T-helper 22 cell (primary cell): ENCODE measurements at places on chromosomes 16 and 17.

- DNase-seq = no peak
Measured at GRCh38 chr17:40247926-40248495, 28.9 kb downstream of the WIPF2 start.

DNA sequence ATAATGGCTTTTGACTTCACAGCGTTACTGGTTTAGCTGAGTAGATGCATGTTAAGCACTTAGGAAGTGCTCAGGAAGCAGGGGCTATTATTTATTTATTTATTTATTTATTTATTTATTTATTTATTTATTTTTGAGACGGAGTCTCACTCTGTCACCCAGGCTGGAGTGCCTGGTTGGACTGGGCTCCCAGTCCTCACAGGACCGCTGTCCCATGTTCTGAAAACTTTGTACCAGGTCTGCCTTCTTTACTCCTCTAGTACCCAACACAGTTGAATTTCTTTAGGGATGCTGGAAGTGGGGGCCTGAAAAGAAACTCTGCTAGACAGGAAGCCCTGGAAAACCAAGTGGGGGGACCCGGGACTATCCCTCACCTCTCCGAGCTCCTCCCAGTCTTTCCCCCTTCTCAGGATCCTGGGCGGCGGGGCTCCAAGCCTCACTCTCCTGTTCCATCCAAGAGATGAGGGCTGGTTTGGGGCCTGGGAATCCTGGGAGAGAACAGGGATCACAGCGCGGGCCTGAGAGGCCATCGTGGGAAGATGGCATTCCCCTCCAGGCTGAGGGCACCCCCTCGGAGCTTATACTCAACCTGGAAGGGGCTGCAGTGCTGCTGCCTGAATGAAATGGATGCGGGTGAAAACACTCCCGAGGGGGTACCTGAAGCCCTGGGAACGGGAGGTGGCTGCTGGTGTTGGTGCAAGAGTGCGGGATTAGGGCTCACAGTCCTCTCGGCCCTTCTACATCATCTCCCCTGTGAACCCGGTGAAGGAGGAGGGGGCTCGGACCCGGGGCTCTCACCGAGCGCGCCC lies 674 bp downstream of the ZNF688 start:
- no peak for DNase-seq

GRCh38 chr17:73320601-73321264 lies 8.9 kb upstream of the CDC42EP4 start:
- no peak for DNase-seq

DNA sequence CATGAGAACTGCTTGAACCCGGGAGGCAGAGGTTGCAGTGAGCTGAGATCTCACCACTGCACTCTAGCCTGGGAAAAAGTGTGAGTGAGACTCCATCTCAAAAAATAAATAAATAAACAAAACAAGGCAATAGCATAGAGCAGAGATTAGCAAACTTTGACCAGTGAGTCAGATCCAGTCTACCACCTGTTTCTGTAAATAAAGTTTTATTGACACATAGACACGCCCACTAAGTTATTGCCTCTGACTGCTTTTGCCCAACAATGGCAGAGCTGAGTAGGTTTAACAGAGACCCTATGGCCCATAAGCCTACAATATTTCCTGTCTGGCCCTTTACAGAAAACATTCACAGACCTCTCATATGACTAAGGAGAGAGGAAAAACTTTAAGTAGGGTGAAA lies 44.3 kb downstream of the XYLT1 start:
- DNase-seq = no peak

DNA sequence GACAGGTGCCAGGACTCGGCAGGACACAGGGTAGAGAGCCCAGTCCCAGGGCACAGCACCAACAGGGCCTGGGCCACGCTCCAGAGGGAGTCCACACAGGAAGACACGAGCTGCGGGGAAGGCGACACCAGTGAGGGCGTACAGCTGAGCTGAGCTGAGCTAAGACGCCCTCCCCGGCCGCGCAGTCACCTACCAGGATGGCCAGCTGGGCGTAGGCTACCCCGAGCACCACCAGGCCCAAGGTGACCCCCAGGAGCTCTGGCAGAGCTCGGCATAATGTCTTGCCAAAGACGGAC lies 42.6 kb downstream of the TSC2 start:
- DNase-seq = no peak

- DNase-seq = no peak
Measured at GRCh38 chr16:74605746-74606520, 981 bp downstream of the GLG1 start.

DNA sequence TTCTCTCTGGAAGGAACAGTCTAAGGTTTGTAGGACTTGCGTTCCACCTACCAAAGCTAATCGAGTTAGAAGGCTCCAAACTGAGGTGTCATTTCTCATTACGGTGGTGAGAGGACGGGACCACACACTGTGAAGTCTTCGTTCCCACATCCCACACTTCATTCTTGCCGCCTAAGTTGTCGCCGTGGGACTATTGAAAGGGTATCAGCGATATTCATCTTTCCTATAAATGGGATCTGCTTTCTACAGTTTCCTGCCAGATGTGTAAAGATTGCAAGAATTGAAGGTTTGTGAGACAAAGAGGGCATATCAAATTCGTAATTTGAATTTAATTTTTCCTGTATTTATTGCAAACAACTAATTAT lies 608 bp upstream of the TRIM37 start:
- DNase-seq = no peak

DNA sequence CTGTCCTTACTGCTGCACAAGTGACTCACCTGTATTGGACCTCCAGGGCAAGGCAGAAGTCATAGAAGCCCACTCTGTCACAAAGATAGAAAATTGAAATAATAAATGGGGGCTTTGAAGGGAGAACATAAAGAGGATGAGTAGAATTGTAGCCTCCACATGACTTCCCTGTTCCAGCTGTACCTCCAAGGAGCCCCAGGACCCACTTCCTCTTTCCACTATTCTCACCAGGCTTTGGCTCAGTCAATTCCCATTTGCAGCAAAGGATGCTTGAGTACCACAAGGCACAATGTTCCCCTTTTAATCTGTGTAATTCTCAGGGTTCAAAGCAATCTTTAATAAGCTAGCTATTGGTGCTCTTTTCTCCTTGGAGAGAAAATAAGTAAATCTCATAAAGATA lies 512.1 kb downstream of the TOX3 start:
- no peak for DNase-seq

- DNase-seq = no peak
Measured at GRCh38 chr17:32323811-32324491, 18.0 kb downstream of the C17orf75 start.

GRCh38 chr17:60926466-60927183 lies 249.0 kb downstream of the BCAS3 start:
- no peak for DNase-seq

- DNase-seq = no peak
Measured at GRCh38 chr16:82773018-82773417, 146.2 kb downstream of the CDH13 start.

- no peak for DNase-seq
Measured at GRCh38 chr17:753418-753817, 1.4 kb upstream of the GEMIN4 start.

DNA sequence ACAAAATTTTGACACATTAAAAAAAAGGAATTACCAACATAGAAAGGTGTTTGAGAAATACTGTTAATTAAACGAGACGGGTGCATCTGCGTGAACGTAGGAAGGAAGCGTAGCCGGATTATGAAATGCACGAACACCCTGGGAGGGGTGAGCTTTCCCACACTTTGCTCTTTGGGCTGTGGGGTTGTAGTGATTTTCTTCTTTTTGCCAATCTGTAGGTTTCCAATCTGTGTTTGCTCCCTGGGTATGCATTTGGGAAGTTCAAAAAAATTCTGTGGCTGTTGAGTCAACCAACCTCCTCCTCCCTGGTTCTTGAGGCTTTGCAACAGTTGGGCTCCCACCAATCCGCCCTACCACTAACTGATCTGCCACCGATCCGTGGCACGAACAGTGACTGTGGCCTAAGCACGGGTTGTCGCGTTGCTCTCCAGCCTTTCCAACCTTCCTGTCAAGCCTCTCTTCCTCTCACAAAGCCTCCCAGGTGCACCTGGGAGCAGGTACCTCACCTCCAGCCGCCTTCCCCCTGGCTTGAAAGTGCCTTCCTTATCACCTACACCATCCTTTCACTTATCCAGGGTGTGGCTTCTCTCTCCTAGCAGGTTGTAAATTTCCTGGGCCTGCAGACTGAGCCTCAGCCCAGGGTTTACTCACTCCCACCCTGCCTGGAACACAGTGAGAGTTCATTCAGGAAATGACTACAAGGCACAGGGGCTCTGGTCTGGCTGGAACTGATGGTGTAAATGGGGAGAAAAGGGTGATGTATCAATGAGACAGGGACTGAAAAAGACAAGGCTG lies 16.6 kb downstream of the RTN4RL1 start:
- no peak for DNase-seq

GRCh38 chr16:53832896-53833544 lies 129.1 kb downstream of the FTO start:
- DNase-seq = no peak

- DNase-seq = no peak
Measured at GRCh38 chr17:73719588-73720071, 75.4 kb upstream of the SDK2 start.

DNA sequence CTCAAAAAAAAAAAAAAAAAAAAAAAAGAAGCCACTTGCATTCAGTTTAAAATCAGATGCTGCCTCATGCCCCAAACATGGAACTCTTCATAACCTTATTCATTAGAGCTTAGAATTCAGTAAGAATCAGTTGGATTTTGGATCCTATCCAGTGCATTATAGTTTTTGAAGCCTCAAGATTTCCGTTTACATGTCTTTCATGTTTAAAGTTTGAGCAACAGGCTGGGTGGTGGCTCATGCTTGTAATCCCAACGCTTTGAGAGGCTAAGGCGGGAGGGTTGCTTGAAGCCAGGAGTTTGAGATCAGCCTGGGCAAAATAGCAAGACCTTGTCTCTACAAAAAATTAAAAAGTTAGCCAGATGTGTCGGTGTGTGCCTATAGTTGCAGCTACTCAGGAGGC lies 55.0 kb downstream of the SNTB2 start:
- DNase-seq = no peak

- peak; percentile 24 for DNase-seq
Measured at GRCh38 chr17:19513897-19514488, 19.7 kb upstream of the SLC47A1 start.

DNA sequence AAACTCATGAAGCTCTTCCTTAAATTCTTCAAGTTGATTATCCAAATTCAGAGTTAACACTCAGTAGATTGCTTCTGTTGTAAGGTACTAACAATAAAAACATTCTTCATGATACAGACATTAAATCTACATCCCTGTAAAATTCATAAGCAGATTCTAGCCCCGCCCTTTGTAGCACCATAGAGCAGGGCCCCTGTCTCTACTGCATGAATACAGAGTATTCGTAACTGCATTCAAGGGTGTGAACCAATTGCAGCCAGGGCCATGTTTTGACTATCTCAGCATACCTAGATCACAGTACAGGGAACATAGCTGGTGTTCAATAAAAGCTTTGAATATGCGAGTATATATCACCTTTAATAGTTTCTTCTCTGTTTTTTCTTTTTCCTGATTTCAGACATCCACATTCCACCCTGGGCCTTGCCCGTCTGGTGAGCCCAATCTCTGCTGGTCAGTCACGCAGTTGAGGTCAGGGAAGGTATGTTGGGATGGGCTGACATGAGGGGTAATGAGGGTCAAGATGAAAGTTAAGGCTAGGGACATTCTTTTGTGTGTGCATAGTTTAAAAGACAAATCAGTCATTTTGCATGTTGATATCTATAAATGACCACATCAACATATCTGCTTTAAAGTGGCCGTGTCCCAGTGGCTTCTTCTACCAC lies 33.0 kb downstream of the KCNJ16 start:
- DNase-seq = no peak
